ENCODE measurements at places on chromosomes 2 and 18.

DNA sequence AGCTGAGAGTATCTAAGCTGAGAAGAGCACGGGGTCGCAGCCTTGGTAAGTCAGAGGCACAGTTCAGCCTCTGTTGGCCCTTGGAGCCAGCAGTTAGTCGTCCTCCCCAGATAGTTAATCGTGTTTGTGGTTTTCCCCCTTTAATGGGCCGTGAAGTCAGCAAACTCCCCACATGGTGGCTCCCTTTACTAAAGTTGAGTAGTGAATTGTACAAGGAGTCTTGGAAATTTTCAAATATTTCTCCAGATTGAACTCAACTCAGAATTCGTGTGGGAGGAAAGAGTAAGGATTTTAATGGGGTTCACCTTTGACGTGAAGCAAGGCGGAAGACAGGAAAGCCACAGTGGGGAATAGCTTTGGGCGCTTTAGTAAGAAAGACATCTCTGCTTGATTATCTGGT, 2.4 kb upstream of the ADCYAP1 start:
- ATAC-seq = no peak

DNA sequence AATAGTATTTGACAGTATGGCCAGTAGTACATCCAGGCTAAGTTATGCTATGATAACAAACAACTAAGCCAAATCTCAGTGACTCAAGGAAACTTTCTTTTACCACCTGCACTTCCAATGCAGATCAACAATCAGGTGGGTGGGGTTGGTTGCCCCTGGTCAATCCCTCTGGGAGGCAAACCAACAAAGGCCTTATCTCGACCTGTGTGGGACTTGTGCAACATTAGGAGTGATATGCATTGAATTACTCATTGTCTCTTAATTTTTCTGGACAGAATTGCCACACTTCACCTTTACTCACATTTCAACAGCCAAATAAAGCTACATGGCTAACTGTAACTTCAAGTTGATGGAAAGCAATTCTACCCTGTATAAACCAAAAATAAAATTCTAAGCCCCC, 1049.3 kb upstream of the CDH2 start:
- no peak for ATAC-seq

GRCh38 chr2:131027566-131028528, 65.4 kb downstream of the FAM168B start:
- no peak for ATAC-seq

DNA sequence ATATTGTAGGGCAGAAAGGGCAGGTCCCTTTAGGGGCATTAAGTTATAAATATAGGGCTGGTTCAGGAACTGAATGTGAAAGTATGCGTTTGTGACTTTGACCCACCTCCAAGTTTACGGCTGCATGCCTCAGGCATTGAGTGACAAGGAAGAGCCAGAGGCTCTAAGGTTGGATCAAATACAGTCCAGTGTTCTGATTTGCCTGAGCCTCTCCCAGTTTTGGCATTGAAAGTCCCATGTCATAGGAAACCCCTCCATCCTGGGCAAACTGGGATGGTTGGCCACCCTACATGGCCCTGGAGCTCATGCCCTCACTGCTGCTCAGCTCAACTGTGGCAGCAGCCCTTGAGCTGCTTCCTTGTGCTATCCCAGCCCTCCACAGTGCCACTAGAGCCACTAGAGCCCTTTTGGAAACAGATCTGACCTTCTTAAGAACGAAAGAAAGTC, 29.9 kb downstream of the HK2 start:
- ATAC-seq = no peak

DNA sequence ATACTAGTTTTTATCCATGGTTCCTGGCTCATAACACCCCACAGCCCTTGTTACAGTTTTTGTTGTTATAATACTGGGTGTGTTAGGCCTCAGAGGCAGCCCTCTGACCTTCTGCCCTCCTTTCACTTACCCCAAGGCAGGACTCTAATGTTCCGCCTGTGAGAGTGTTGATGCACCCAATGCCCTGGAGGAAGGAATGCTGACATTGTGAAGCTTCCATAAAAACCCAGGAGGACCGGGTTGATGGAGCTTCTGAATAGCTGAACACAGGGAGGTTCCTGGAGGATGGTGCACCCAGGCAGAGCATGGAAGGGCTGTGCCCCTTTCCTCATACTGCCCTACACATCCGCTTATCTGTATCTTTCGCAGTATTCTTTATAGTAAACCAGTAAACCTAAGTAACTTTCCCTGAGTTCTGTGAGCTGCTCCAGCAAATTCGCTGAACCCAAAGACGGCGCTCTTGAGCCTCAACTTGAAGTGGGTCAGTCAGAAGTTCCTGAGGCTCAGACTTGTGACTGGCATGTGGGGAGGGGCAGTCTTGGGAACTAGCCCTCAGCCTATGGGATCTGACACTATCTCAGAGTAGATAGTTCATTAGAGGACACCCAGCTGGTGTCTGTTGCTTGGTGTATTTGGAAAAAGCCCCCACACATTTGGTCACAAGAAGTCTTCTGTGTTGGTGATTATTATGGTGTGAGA, 10.4 kb downstream of the STON1 start:
- ATAC-seq = no peak

- ATAC-seq = no peak
Observed at GRCh38 chr18:30920757-30921156, 121.8 kb downstream of the DSC3 start.

- no peak for ATAC-seq
Observed at GRCh38 chr2:171999161-171999560, 592 bp upstream of the METAP1D start.

Data from esophagus mucosa (tissue), 1 donor.